AG10803 (cell line): ENCODE measurements at places on chromosomes 16 and 17.

- DNase-seq = peak; percentile 93
Measured at GRCh38 chr17:63838631-63839171, 3.8 kb downstream of the SMARCD2 start.

- no peak for DNase-seq
Measured at GRCh38 chr17:81125573-81126081, 39.7 kb upstream of the PVALEF start.

DNA sequence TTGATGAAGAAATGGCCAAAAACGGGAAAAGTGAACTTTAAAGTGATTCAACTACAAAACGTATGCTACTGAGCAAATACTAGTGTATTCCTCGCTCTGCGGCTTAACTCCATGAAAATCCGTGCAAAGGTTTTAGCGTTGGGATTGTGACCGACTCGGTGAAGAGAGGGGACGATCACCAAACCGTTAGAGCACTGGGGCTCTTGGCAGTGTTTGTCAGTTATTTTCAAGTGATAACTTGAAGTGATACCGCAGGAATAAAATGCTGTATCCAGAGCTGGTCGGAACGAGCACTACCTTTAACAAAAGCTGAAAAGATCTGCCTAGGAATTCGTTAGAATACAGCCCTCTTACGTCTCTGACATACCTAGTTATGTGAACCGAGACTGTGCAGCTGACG, 773 bp upstream of the PPM1D start:
- DNase-seq = no peak

- no peak for DNase-seq
Measured at GRCh38 chr16:57563487-57563750, 21.0 kb downstream of the ADGRG5 start.

- no peak for DNase-seq
Measured at GRCh38 chr16:60553090-60553757, 1483.0 kb downstream of the CDH8 start.

DNA sequence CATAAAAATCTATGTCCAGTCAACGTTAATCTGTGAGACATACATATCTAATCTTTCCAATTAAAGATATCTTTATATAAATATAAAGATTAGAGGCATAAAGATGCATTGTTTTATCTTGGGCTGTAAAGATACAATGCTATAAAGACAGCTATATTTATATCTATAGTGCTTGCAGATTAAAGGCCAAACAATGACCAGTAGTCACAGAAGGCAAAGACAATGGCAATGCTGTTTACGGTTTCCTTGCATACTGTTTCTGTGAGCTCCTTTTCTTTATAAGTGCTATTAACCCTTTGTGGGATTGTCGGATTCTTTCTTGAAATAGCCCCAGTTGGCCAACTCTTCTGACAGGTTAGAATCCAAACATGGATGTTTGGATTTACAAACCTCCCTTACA, 85.5 kb upstream of the SALL1 start:
- no peak for DNase-seq

- no peak for DNase-seq
Measured at GRCh38 chr16:63617990-63618763, 1503.7 kb downstream of the CDH11 start.

- DNase-seq = no peak
Measured at GRCh38 chr16:27618165-27618564, 68.2 kb downstream of the KATNIP start.

DNA sequence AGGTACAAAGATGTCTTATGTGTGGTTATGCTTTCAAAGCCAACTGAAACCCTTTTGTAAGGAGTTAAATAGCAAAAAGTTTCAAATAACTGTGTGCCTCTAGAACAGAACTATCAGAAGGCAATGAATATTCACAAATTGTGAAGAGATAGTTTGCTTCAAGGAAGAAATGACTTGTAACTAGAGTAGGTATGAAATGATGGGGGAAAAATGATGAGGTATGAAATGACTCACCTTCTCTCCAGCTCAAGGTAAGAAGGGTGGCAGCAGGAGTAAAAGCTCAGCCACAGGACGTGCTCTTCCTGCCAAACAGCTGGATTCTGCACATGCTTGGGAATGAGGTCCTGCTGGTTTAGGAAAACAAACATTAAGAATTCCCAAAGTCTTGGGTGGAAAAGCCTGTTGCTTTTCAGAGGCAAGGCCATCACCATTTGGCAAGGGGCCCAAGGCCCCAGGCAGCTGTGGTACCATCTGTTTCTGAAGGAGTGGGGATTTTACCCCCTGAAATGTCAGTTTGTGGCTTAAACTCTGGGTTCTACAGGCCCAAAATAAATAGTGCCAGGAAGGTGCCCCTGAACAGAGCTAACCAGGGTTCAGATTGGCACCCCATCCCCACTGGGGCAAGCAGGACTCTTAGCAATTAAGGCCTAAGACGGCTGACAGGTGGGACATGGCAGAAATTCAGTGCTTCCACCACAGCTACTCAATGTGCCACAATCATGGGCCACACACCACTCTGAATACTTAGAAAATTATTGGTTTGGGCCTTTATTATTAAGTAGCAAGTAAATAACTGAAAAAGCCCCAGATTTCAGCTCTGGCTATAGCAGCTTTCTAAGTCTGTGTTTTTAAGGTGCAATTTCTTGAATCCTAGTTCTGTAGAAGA, 13.3 kb downstream of the HERPUD1 start:
- DNase-seq = no peak

DNA sequence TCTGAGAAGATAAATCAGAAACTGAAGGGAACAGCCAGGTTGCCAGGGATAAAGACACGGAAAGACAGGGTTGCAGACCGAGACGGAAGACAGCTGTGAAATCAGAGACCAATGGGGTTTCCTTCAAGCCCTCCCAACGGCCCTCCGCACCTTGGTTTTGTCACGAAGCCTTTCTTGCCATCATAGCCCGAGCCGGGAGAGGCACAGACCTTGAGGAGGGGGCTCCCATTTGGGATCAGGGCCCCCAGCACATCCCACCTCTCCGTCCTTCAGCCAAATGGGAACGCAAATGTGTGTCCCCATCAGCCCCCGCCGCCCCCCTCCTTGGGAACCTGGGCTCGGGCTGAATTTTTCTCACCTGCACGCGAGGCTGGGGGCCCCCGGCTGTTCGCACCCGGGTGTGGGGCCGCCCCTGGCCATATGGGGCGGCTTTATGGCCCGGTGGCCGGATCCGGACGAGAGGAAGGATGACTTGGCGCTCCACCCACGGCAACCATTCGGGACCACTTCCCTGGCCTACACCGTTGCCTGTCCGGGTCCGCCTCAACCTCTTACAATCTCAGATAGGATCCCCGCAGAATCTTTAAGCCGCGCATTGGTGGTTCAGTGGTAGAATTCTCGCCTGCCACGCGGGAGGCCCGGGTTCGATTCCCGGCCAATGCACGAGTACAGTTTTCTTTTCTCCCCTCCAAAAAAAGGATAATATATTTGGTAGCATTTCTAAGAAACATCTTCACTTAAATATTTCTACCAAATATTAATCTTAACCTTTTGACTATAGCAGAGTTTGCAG, 1.4 kb upstream of the HES7 start:
- peak; percentile 43 for DNase-seq

GRCh38 chr17:59513934-59514841, 51.2 kb upstream of the DHX40 start:
- DNase-seq = peak; percentile 66

DNA sequence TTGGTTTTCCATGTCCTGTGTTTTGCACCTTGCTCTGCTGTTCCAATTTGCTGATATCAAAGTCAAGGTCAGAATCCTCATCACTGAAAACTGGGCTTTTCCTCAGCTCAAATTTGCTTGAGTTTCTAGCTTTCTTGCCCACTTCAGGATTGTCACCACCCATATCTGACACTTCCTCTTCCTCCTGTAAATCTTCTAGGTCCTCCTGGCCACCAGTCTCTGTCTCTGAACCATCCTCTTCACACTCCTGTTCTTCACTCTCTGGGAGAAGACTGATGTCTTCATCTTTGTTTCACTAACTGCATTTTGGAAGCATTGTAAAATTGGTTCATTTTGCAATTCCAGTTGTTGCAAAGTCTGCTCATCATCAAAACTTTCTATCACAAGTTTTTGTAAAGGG, 63.4 kb upstream of the RBL2 start:
- DNase-seq = no peak

GRCh38 chr16:25210758-25211157, 6.0 kb upstream of the AQP8 start:
- no peak for DNase-seq

- peak; percentile 78 for DNase-seq
Measured at GRCh38 chr17:75011401-75012095, 922 bp upstream of the MRPL58 start.

GRCh38 chr16:81190667-81191066, 47.8 kb upstream of the BCO1 start:
- DNase-seq = peak; percentile 47

GRCh38 chr16:9836118-9836736, 346.0 kb downstream of the GRIN2A start:
- peak; percentile 16 for DNase-seq
